ENCODE measurements at places on chromosomes 2 and 18.

GRCh38 chr2:46471-47345 lies at the start of gene FAM110C:
FAM110C (minus strand) TSS chr2:46505; CDS start chr2:46385, 120 bp downstream.
- peak; percentile 34 for DNase-seq

- DNase-seq: no peak
Observed at GRCh38 chr2:241359481-241360045, 3.5 kb downstream of the FARP2 start.

DNA sequence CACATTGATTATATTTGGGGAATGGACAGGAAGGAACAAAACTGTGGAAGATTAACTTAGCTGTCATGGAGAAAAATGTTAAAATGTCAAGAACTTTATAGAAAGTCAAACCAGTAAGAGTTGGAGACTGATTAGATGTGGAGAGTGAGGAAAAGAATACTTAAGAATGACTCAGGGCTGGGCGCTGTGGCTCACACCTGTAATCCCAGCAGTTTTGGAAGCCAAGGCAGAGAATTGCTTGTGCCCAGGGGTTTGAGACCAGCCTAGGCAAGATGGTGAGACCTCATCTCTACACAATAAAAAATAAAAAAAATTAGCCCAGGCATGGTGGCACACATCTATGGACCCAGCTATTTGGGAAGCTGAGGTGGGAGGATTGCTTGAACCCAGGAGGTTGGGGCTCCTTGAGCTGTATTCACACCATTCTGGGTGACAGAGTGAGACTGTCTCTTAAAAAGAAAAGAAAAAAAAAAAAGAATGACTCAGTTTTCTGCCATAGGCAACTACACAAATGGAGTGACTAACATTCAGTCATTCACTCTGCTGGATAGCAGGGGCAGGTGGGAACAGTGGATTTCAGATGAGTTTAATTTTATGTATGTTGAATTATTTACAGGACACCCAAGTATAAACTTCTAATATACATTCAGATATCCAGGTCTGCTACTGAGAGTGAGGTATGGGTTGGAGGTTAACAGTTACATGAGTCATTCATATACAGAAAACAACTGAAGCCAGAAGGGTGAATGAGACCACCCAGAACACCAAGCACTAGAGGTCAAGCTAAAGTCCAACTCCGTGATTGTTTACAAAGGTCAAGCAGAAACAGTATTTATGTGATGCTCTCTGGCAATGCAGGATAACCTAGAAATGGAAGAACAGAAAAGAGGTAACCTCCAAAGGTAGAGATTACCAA lies 33.9 kb downstream of the ORC2 start:
- DNase-seq: no peak

- DNase-seq: no peak
Observed at GRCh38 chr2:129908721-129909373, 70.6 kb upstream of the RAB6C start.

DNA sequence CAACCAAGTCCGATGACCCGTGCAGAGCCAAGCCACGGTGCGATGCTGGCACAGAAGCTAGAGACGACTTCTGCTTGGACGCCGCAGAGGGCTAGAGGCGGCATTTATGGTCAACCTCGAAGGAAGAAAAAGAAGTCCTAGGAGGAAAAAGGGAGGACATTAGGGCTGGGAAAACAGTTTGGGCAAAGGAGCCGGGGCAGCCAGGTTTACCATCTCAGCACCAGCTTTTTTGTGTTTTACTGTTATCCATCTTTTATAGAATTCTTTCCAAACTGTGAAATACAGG lies 643 bp upstream of the DTNB start:
- DNase-seq: no peak

- DNase-seq: no peak
Observed at GRCh38 chr18:62611453-62612288, 88.8 kb downstream of the ZCCHC2 start.

DNA sequence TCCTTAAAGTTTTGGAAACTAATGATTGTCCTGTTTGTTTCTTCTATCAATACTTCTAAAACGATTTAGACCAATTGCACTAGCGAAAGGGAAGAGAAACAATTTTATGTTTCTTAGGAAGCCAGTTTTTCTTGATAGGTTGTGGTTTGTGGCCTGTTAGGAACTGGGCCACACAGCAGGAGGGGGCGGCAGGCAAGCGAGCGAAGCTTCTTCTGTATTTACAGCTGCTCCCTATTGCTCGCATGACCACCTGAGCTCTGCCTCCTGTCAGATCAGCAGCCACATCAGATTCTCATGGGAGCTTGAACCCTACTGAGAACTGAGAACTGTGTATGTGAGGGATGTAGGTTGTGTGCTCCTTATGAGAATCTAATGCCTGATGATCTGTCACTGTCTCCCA lies 201.5 kb upstream of the PXDN start:
- DNase-seq: no peak

- no peak for DNase-seq
Observed at GRCh38 chr18:24153397-24153796, 14.5 kb downstream of the CABYR start.

GRCh38 chr2:234679741-234680687 lies 183.1 kb upstream of the ARL4C start:
- DNase-seq: peak; percentile 58

Measured in thoracic aorta (tissue), 2 donors.